ENCODE measurements at places on chromosomes 13 and 19.

DNA sequence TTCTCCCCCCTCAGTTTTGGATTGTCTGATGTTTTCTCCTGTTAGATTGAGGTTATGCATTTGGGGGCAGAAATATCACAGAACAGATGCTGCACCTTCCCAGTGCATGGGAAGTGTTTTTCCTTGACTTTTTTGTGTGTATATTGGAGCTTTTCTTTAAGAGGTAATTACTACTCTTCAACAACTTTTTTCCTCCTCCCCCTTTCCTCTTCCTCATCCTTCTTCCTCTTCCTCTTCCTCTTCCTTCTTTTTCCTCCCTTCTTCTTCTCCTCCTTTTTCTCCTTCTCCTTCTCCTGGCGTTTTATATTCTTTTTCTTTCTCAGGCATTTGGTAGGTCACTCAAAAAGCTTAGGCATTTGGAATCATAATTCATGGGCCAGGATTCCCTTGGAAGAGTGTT lies 18.1 kb upstream of the SPATA13 start:
- no peak for DNase-seq

- DNase-seq = no peak
Observed at GRCh38 chr13:20125129-20125782, 35.6 kb downstream of the GJA3 start.

GRCh38 chr19:407511-408440 lies 1.2 kb downstream of the C2CD4C start:
- no peak for DNase-seq

DNA sequence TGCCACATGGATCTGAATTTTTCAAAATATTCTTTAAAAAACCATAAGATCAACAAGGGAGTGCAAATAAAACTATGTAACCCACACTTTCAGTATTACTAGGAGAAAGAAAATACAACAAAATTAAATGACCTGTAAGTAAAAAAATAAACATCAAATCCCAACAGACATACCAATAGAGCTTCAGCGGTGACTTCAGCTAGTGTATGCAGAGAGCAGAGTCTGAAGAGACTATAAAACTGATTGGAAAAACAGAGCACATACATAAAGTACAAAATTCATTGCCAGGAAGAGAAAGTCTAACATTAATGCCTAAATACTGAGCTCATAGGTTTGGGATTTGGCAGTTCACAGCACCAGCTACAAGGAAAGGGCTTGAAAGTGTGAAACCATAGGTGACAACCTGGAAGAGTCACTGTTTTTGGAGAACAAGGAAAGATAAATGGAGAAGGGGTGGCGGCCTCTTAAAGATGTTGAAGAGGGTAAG lies 291.1 kb downstream of the LMO7 start:
- DNase-seq = no peak
